ENCODE measurements at places on chromosomes 13 and 19.

GRCh38 chr19:2123682-2124387 is 27.1 kb downstream of the IZUMO4 start:
- DNase-seq: no peak

DNA sequence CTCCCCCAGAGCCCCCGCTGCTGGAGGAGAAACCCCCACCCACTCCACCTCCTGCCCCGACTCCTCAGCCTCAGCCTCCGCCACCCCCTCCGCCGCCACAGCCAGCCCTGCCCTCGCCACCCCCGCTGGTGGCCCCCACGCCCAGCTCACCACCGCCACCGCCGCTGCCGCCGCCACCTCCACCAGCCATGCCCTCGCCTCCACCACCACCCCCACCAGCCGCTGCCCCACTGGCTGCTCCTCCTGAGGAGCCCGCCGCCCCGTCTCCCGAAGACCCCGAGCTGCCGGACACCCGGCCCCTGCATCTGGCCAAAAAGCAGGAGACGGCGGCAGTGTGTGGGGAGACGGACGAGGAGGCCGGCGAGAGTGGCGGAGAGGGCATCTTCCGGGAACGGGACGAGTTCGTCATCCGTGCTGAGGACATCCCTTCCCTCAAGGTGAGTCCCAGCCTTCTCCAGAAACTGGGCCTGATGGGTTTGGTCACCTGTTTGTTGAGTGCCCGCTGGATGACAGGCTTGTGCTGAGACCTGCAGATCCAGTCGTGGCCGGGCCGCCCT is 10.6 kb downstream of the PRR12 start:
- DNase-seq: no peak

GRCh38 chr19:6225232-6225865 is 54.4 kb downstream of the MLLT1 start:
- DNase-seq: no peak

DNA sequence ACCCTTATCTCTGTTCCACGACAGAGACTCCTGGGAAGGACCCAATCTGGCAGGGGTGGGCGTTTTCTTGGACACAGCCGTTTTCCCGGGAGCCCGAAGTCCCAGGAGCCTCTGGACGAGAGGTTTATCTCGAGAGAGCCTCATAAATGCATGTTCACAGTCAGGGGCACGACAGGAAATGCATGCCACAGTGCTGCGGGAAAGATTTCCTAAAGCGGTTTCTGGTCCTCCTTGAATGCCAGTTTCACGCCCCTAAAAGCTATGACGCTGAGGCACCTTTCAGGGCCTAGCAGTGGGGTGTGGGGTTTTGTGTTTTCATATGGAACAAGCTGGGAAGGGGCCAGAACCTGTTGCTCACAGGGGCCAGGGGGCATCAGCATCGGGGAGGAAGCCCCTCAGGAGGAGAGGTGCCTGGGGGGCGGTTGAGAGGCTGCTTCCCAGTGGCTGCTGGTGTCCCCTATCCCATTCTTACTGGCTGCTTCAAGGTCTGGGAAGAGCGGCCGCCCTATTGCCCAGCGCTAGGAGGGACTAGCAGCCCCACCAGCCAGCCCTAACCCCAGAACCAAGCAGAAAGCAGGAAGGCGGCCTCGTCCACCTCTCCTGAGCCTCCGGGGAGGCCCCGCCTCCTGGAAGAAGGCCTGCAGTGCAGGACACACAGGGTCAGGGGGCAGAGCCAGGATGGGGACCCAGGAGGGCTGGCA is 157.0 kb downstream of the KDM4B start:
- DNase-seq: no peak

- DNase-seq: no peak
These were observed 73.0 kb upstream of the STK24 start for GRCh38 chr13:98649861-98650260.

DNA sequence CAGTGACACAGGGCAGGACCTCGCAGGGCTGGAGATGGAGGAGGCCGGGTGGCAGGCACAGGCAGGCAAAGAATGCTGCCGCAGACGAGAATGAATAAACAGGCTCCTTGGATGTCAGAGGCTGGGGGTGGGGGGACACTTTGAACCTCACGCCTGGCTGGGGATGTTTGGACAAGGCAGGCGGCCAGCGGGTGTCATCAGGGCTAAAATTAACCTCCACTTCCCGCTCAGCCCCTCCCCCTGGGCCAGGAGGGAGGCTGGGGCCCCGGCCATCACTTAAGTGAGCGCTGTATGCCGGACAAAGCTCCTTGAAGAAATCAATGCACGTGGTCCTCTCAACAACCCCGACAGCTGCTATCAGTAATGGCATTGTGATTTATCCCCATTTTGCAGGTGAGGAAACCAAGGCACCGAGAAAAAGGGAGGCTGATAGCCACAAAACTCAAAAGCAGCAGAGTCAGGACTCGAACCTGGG is 10.3 kb upstream of the FUT5 start:
- DNase-seq: peak; percentile 88

DNA sequence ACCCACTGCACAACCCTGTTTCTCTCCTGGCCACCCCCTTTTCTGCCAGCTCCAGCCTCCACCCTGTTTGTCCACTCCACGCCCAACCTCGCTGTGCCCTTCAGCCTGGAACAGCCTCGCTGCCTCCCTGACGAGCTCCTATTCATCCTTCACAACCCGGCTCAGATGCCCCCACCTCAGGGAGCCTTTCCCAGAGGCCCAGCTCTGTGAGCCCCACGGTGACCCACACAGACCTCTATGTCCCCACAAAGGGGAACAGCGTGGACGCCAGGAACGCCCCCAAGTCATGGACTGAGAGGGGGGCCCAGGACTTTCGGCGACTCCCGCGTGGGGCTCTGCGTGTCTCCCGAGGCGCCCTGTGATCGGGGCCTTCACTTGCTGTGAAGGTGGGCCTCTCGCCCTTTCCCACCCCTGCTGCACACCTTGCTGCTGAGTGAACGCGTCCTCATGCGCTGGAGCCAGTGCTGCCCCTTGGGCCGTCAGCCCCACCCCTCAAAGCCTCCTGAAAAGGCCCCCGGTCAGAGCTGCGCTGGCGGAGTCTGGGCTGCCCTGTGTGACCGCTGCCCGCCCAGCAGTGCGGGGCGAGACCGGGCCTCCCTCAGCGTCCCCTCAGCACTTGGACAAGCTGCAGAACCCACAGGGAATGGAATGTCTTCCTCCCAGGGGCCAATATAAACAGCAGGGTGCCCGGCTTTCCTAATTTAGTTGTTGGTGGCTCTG is 40.0 kb downstream of the ADPRHL1 start:
- DNase-seq: peak; percentile 16

- no peak for DNase-seq
These were observed 65.8 kb upstream of the ADGRE5 start for GRCh38 chr19:14315433-14315832.

Data from AG10803 (cell line).